ENCODE measurements at places on chromosomes 13 and 19.

- DNase-seq, result no peak
These were observed 27.1 kb upstream of the GRTP1 start for GRCh38 chr13:113390874-113391497.

GRCh38 chr13:37443538-37443937 lies 155.0 kb downstream of the POSTN start:
- no peak for DNase-seq

DNA sequence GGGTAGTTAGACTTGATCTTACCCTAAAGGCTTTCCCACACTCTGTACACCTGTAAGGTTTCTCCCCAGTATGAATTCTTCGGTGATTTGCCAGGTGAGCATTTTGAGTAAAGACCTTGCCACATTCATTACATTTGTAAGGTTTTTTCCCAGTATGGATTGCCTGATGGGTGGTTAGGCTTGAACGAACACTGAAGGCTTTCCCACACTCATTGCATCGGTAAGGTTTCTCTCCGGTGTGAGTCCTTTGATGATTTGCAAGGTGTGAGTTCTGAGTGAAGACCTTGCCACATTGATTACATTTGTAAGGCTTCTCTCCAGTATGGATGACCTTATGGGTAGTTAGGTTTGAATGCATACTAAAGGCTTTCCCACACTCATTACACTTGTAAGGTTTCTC lies 23.7 kb downstream of the ERVV-2 start:
- DNase-seq, result no peak

- no peak for DNase-seq
These were observed 600.6 kb downstream of the SLITRK1 start for GRCh38 chr13:83281654-83282053.

DNA sequence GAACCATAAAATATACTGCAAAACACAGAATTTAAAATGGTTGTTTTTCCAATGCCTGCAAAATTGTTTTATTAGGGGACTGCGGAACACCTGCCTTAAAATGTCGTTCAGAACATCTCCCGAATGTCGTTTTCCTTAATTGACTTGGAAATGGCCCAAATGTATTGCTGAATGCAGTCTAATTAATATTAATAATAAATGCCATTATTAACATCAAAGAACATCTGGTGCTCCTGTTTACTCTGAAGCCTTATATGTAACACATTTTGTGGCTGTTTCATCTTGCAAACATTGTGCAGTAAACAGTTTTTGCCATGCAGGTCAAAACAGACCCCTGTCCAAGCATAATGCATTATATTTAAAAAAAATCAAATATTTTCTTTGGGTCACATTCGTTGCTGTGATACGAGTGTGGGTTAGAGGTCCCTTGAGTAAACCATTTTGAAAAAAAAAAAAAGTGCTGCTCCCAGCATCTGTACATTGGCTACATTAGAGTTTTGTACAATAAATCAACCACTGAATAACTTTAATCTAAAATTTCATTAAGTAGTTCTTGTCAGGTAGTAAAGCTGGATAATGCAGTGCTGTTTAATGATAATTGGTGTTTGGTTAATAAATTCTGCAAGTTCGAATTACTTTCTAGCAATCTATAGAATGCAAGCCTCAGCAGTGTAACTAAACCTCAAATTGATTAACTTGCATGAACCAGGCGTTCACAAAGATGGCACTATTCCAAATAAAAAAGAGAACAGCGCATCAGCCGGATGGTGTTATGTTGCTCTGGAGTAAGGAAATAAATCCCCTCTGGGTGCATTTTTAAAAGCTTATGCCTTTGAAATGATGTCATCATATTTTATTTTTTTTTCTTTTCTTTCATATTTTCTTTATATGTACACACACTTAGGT lies 140.2 kb downstream of the ZNF536 start:
- DNase-seq, result no peak

DNA sequence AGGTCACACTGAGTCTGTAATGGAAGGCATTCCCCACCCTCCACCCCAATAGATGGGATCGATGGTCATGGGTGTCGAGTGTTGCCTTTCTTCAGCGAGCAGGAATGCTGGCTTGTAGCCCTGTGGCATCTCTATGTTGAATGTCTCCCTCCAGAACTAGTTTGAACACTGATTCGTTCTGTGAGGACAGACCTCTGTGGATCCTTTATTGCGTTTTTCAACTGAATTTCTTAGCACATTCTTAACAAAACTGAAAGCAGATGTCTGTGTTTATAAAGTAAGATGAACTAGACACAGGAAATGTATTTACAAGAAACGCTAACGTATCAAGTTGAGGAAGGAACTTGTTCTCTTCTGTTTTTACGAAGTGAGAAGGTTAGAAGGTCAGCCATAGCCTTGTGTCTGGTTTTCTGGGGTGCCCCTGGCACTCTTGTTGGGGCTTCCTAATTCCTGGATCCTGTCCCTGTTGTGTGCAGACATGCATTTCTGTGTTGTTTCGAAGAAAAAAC lies 36.8 kb upstream of the TM9SF2 start:
- no peak for DNase-seq

All from activated CD4-positive, alpha-beta T cell treated with anti-CD3 and anti-CD28 coated beads for 24 hours (primary cell).